Activated CD8-positive, alpha-beta T cell treated with anti-CD3 and anti-CD28 coated beads for 36 hours (primary cell): ENCODE measurements at places on chromosomes 4 and X. TPM values are rescaled to one million over a fixed set of nuclear protein-coding genes. Genes with fewer than 3 reads are reported as not detected.

- no peak for DNase-seq
Observed at GRCh38 chr4:13263967-13264525, 220.1 kb downstream of the RAB28 start.

The RAPGEF2 gene
- total RNA-seq, result 13.7 TPM

GRCh38 chr4:121397941-121398601, 17.3 kb upstream of the QRFPR start:
- DNase-seq, result no peak

GRCh38 chr4:25883565-25883964, 20.8 kb upstream of the SEL1L3 start:
- no peak for DNase-seq

DNA sequence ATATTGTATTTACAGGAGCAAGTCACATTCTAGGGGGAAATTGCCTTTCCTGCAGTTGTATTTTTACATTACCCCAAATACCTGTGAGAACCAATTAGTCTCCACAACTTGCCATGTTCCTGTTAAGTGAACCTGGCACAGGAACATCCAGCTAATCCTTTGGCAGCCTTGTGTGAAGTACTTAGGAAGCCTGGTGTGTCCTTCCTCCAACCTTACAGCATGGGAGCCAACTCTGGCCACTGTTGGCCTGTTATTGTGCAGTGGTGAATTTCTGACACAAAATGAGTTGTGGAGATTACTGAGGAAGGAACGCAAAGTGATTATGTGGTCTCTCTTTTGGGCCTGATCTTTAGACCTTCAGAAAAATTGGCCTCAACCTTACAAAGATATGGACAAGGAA, 238.0 kb upstream of the PITX2 start:
- no peak for DNase-seq

GRCh38 chr4:174016251-174016650, 267.2 kb downstream of the FBXO8 start:
- DNase-seq, result no peak

DNA sequence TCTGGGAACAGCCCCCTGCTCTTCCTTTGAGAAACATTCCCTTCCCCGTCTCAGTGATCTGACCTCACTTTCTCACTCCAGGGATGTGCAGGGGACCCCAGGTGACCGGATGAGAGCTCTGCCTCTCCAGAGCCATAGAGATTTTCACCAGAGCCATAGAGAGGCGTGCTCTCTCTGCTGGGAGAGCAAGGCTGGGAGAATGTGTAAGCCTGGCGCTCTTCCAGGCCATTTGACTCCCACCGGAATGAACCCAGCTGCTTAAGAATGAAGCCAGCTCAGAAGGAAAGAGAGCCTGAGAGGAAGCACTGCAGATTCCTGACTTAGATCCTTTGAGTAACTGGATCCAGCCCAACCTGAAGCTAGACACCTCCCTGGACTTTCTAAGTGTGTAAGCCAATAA, 106.4 kb downstream of the DHX15 start:
- no peak for DNase-seq

The STK32B gene
- total RNA-seq, result not detected

- no peak for DNase-seq
Observed at GRCh38 chr4:87375719-87376291, 15.2 kb downstream of the HSD17B11 start.

The SPANXC gene
- total RNA-seq, result not detected

GRCh38 chrX:119459181-119459580, 9.1 kb upstream of the SLC25A5 start:
- no peak for DNase-seq

GRCh38 chr4:76053730-76054129, 17.9 kb upstream of the CXCL11 start:
- DNase-seq, result no peak

- DNase-seq, result no peak
Observed at GRCh38 chr4:127634181-127634580, 1.4 kb downstream of the INTU start.

- DNase-seq, result no peak
Observed at GRCh38 chr4:155071962-155072361, 136.5 kb upstream of the NPY2R start.

GRCh38 chr4:66681962-66682361, 863.3 kb downstream of the CENPC start:
- no peak for DNase-seq

DNA sequence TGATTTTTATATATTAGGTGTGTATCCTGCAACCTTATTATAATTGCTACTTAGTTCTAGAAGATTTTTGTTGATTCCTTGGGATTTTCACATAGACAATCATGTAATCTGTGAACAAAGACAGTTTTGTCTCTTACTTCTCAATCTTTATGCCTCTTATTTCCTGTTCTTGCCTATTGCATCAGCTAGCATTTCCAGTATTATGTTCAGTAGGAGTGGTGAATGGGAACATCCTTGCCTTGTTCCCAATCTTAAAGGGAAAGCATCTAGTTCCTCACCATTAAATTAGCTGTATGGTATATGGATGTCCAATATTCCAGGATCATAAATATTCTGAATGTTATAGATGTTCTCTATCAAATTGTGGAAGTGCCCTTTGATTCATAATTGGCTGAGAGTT, 41.8 kb downstream of the AWAT2 start:
- DNase-seq, result no peak

DNA sequence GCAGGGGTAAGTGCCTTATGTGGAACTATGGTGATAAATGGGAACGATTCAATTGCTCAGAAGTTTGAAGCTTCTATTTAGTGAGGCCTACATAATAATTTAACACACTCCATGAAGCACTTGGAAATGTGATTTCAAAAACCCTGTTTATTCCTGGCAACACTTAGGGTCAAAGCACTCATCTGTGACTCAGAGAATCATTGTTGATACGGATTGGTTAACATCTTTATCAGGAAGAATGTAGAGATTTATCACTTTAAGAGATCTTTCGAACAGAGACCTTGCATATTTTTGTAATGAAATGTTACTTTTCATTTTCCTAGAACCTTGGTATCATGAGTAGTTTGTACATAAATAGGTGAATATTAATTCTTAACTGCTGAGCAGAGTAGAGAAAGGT, 269.1 kb upstream of the SLIT2 start:
- DNase-seq, result no peak

GRCh38 chr4:48361012-48361400, 19.7 kb downstream of the SLAIN2 start:
- no peak for DNase-seq

The TSPAN5 gene
- 18.5 TPM for total RNA-seq

DNA sequence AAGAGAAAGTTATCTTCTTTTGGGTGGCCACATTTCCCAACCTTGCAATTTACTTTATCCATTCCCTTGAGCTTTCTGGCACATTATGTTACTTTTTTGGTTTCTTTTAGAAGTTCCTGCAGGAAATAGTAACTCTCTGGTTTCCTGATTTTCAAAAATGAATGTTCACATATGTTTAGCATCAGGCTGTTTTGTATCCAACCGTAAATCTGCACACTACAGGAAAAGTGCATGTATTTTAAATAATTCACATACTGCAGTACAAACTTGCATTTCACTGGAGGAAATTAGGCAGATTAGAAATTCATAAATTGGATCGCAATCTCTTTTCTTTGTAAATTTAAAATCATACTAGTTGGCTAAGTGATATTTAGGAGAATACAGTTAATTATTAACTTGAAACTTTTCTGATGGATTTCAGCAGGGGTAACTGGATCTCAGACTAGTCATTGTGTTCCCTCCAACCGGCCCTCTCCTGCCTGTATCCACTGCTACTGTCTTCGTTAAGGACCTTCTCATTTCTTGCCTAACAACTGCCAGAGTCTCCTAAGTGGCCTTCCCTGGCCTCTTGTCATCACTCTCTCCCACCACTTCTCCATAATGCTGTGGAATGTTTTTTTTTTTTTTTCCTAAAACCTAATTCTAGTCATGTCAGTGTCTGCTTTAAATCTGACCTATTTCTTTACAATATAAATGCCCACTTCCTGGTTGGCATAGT, 137.2 kb downstream of the UNC5C start:
- DNase-seq, result no peak

The BRS3 gene
- not detected for total RNA-seq

The PABPC5 gene
- total RNA-seq, result not detected

GRCh38 chr4:14446311-14446710, 556.0 kb upstream of the CPEB2 start:
- no peak for DNase-seq

The ARMCX4 gene
- 5.8 TPM for total RNA-seq

DNA sequence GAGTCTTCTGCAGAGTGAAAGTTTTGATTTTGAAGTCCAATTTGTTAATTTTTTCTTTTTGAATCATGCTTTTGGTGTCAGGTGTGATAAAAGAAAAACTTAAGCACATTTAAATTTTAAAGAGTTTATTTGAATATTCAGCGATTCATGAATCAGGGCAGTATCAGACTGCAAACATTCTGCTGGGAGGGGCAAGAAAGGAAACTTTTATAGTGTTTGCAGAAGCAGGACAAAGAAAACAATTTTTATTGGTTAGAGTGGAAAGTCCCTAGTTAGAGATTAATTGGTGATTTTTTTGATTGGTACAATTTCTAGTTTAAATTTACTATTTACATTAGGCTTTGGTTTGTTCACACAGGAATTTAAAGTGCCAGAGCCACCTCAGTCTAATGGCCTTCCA, 1.5 kb upstream of the DIPK2B start:
- no peak for DNase-seq

- no peak for DNase-seq
Observed at GRCh38 chr4:110084154-110084553, 114.3 kb downstream of the ELOVL6 start.

DNA sequence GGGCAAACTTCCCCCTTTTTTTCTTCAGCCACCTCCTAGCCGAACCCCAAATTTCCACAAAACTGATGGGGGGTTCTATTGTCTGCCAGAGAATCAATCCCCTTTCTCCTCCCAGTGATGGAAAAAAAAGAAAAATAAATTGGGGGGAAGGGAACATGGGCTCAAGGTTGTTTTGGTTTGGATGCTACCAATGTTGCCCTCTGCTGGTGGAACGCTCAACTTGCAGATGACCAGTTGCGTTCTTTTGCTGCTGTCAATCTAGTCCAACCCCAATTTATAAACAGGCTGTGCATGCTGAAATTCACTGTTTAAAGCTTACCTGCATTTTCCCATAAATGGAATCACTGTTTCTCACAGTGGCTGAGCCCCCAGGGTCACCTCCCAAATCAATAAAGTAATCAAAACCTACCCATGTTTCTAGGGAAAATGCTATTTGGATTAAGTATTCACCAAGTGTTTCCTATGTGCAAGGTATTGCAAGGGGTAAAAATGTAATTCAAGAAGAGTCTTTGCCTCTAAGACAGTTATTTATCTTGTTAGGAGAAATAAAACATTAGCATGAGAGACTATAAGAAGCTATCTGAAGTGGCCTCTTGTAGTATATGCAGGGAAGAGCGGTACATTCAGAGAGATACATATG, 116.7 kb upstream of the TMEM164 start:
- peak; percentile 55 for DNase-seq

- no peak for DNase-seq
Observed at GRCh38 chr4:78345237-78345636, 206.3 kb upstream of the ANXA3 start.

GRCh38 chr4:89836897-89837384, at the start of gene SNCA:
Gene SNCA, minus strand, starts transcription at chr4:89837161. Its CDS starts 1,494 bp downstream, at chr4:89835667.
- peak; percentile 53 for DNase-seq

DNA sequence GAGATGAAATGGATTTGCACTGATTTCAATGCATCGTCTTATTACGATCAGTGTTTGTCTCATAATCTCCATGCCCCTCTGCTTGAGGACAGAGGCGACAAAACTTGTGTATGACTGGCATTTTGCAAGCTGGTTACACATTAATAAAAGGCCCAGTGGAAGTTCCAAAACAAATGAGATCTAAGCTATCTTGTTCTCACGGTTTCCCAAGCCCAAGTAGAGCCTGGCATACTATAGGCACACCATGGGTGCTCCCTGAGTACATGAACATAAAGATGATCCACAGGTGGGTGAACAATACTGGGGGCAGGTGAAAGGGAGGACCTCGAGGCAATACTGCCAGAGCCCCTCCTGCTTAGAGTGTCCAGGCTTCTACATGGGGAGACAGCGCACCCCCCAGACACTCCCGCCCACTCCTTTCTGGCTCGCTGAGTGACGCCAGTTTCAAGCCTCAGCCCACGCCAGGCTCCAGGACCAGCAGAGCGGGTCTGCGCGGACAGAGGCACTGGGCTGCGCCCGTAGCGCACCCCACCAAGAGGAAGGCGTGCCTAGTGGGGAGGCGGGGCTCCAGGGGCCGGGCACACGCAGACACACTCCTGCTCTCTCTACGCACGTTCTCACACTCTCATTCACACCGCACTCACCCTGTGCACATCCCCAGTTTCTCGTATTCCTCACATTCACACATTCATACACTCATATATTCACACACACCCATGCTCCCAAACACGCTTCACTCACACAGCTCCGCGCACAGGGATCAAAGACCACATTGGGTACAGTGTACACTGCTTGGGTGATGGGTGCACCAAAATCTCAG, 8.9 kb upstream of the GSX2 start:
- peak; percentile 31 for DNase-seq

DNA sequence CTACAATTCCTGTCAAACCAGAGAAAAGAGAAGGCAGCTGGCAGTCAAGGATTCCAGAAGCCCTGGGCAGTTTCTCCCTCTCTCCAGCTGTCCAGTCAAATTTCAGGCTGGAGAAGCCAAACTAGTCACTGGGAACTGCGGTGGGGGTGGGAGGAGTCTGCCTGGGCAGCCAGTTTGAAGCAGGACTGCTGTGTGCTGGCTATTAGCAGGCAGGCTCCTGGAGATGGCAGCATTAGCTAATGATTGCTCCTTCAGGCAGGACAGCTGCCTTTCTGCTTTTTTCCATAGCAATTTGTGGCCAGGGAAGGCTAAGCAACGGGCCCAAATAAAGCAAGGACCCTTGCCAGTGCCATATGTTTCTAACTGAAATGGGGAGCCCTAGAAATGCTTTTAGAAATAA, 44.7 kb upstream of the FGF13 start:
- no peak for DNase-seq

The TMPRSS11F gene
- total RNA-seq, result not detected

The RNF128 gene
- not detected for total RNA-seq

DNA sequence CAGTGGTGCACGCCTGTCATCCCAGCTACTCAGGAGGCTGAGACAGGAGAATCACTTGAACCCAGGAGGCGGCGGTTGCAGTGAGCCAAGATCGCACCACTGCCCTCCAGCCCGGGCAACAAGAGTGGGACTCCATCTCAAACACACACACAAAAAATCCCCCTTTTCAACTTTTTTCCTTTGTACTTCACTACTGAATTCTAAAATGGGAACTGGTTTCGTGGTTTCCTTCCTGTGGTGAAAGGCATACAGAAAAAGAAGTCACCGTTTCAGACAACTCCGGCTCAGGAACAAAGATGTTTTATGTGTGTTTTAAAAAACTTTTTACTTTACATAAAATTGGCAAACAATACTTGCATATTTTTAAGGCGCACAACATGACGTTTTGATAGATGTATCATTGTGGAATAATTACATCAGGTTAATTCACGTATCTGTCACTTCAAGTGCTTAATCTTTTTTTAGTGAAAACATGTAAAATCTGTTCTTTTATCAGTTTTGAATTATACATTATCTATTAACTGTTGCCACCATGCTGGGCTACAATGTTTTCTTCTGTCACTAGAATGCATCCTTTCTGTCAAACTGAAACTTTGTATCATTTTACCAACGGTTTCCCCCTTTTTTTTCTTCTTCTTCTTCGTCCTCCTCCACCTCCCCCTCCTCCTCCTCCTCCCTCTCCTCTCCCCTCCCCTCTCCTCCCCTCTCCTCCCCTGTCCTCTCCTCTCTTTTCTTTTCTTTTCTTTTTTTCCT, 186.0 kb downstream of the CRLF2 start:
- DNase-seq, result no peak

GRCh38 chr4:168656946-168657473, 160.2 kb downstream of the PALLD start:
- DNase-seq, result no peak

The HSFX1 gene
- total RNA-seq, result 0.31 TPM
